ENCODE measurements at places on chromosomes 6 and 20. TPM values are rescaled to one million over a fixed set of nuclear protein-coding genes. Genes with fewer than 3 reads are reported as not detected.

GRCh38 chr20:51886341-51886740 lies 84.0 kb upstream of the SALL4 start:
- no peak for DNase-seq

TRIM15 gene
- 2.9 TPM for polyA plus RNA-seq

SLCO4A1 gene
- 17.7 TPM for polyA plus RNA-seq

GRCh38 chr20:34179637-34180360 lies 61.4 kb upstream of the ASIP start:
- DNase-seq: peak; percentile 30

GRCh38 chr6:104421650-104422049 lies 438.1 kb downstream of the HACE1 start:
- DNase-seq: no peak
